ENCODE measurements at places on chromosomes 4 and X.

- no peak for DNase-seq
Observed at GRCh38 chr4:181860157-181860556, 383.0 kb upstream of the TENM3 start.

GRCh38 chrX:134554291-134554690 is 94.3 kb downstream of the HPRT1 start:
- DNase-seq, result no peak

DNA sequence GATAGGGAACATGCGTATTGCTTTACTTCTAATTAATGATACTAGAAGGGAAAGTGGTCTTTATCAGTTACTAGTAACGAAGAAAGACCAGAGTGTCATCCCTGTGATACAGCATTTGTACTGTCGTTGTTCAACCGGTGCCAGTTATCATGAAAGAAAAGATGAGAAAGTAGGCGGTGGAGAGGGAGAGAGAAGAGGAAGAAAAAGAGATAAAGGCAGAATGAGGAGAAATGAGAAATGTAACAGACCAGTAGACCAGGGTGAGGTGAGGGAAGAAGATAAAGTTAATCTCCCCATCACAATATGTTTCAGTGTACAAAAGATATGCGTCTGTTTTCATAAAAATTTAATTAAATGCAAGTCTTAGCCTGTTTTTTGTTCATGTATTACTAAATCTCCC is 135.2 kb upstream of the HPGD start:
- DNase-seq, result no peak

GRCh38 chrX:132394591-132394990 is 94.2 kb downstream of the MBNL3 start:
- DNase-seq, result no peak

DNA sequence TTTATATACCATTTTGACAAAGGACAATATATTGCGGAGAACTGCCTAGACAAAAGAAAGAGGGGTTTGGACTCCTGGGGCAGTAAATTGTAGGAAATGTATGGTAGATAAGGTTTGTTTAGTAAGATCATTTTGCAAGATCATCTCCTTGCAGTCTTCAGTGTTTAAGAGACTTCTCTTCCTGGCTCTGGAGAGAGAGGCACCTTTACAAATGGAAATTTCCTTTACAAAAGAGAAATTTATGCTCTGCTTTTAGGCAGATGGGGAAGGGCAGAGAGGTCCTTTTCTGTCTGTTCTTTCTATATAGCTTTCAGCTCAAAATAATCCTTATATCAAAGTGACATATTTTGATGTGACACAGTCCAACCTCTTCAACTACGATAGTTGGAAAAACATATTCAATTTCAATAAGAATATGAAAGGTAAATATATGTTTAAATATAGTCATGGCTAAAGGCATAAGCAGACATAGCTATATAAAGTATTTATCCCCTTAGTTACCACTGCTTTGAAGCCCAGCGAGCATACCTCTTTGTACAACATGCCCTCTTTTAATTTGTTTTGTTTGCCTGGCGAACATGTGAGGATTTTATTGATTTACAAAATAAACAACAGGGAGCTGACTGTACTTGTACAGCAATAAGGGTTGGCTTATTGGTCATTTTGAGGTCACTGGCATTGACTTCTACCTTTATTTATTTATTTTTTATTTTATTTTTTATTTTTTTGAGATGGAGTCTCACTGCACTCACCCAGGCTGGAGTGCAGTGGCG is 65.2 kb downstream of the TRIM2 start:
- no peak for DNase-seq

GRCh38 chr4:134634301-134634700 is 432.7 kb upstream of the PABPC4L start:
- DNase-seq, result no peak

GRCh38 chr4:146472404-146472803 is 49.3 kb downstream of the SLC10A7 start:
- DNase-seq, result no peak

- DNase-seq, result no peak
Observed at GRCh38 chr4:87209696-87210095, 10.7 kb downstream of the KLHL8 start.

DNA sequence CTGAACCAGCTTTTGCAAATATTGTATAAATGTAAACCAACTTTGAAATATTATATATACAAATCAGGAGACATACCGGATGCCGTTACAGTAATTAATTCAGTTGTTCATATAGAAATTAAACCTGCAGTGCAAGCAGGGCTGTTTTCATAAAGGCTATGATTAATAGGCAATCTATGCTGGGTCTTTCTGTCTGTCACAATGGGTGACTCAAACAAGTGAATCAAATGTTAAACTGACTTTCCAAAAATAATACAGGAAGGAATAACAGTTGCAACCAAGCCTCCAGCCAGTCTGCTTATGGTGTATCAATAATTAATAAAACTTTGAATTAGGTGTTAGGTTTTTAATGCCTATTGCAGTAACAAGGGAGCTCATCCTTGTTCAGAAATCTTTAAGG is 43.9 kb downstream of the GABRB1 start:
- no peak for DNase-seq

DNA sequence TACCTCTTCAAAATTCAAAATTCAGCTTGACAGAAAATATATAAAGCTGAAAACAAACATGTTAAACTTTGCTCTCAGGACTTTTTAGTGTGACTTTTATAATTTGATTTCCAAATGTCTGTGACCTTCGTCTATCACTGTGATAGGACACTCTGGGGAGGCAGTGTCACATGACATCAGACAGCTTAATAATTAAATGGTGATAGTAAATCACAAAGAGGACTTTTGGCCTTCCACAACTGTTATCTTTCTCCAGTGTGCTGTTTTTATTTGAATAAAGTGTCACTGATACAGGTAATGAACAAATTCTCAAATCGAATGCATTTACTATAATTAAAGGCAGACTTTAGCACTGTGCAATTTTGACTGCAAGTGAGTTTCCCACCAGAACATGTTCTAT is 83.1 kb downstream of the MID1 start:
- DNase-seq, result no peak

DNA sequence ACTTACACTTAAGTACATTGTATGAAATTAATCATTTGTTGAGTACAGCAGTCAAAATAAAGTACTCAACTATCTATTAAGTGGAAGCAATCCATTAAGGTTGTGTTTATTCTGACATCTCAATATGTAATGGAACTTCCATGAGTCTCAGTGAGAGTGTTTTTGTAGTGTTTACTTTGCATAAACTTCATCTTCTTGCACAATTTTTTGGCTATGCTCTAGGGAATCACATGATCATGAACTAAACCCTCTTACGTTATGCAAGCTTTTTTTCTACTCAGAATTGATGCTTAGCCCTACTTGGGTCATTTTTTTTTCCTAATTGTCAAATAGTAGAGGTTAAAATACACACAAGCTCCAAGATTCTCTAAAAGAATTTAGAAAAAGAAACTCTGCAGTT is 21.1 kb upstream of the PIGA start:
- DNase-seq, result no peak

- no peak for DNase-seq
Observed at GRCh38 chr4:2958446-2958845, 4.8 kb downstream of the NOP14 start.

All from hindlimb muscle (tissue), 1 donor.